Stimulated activated CD4-positive, alpha-beta T cell treated with anti-CD3 and anti-CD28 coated beads, TNF-alpha, amount 100 ng/mL, for 4 hours (primary cell): ENCODE measurements at places on chromosomes 2 and 18.

GRCh38 chr2:188850786-188851185 lies 123.4 kb upstream of the COL3A1 start:
- DNase-seq: no peak

- no peak for DNase-seq
Observed at GRCh38 chr2:219475278-219475677, 23.4 kb upstream of the GMPPA start.

DNA sequence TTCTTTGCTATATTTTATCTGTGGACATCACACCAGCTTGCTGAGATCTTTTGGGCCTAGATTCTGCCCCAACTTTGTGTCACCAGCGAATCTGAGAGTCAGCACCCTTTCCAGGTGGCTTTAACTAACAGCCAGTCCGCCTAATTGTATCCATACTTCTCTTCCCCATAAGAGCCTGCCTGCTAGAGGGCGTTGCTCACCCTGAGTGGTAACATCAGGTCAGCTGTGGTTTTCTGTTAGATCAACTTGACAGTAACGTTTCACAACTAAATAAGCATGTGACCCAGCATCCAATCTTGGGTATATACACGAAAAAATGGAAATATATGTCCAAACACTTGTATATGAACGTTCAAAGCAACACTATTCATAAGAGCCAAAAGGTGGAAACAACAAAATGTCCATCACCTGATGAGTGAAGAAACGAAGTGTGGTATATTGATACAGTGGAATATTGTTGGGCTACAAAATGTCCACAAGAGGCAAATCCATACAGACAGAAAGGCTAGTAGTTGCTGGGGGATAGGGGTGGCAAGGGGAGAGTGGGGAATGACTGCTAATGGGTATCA lies 24.9 kb downstream of the EFHD1 start:
- no peak for DNase-seq

DNA sequence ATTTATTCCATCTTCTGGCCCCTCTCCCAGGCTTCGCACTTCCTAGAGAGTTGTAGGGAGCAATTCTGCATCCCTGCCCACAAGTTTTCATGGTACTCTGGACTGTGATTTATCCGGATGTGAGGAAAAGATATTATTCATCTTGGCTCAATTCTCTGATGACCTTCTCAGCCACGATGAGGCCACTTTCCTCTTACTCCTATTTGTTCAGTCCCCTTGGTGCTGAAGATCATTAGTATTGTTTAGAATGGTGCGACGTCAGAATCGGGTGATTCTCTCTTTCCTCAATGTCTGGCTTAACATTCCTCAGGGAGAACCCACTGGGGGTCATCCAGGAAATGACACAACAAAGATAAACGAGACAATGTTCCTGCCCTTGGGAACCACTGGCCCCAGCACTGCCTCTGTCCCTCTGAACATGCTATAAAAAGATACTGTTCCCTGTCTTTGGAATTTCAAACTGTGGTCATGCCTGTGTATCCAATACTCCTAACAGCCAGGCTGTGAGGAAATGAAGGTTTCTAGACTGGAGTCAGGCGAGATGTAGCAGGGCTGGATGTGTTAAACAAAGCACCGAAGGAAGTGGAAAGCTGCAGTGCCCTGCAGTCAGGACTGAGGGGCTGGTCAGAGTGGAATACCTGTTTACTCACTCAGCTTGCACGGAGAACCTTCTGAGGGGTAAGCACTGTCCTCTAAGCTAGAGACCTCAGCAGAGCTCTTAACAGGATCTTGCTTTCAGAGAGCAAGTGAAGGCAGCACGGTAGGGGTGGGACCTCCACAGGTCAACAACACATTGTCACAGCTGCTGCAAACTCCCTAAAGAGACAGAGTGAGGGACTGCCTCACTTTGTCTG lies 12.9 kb upstream of the GLI2 start:
- DNase-seq: no peak

DNA sequence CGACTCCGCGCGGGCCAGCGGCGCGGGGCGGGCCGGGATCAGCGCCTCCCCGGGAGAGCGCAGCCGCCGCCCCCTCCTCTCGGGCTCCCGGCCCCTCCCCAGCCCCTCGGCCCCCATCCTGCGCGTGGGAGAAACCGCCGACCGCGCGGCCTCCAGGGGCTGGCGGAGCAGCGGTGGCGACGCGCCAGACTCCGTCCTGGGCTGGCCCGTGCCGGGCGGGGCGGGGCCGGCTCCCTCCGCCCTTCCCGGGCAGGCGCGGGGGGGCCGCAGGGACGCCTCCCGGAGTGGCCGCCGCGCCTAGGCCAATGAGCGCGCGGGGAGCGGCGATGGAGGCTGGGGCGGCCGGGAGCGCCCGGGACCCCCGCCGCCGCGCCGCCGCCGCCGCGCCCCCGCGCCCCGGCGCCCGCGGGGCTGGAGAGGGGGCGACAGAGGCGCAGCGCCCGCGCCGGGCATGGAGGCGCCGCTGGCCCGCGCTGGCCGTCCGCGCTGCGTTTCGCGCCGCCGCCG lies 49.1 kb downstream of the KCNIP3 start:
- DNase-seq: no peak

DNA sequence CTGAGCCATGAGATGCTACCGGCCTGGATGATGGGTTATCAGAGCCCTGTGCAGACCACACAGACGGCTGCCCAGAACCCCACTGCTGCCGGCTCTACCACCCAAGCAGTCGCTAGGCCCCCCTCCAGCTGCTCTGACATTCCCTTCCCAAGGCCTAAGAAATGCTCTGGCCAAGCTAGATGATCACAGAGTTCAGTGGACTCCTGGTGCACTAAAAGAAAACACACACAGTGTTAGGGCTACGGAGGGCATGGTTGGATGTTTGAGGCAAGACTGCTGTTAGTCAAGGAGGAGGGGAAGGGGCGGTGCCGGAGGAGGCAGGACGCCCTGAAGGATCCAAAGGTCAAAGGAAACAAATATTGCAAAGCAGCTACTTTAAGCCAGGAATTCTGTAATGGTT lies 174.5 kb downstream of the MYCN start:
- no peak for DNase-seq

DNA sequence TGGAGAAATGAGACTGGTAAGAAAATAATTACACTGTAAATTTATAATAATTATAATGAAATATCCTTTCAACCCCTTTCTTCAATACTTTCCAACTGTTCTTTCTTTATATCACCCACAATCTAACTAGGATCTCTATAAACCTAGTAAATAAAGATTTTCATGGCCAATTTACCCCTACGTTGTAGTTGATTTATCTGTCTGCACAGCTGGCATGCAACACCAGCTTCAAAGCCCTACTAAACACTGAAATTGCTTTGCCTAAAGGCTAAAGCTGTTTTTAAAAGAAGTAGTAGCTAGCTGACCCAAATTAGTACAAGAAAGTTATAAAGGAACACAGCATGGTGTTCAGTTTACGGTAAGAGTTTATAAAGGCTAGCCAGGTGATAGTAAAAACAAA lies 140.1 kb downstream of the NOL4 start:
- DNase-seq: no peak

- no peak for DNase-seq
Observed at GRCh38 chr2:67256892-67257291, 140.2 kb upstream of the ETAA1 start.

DNA sequence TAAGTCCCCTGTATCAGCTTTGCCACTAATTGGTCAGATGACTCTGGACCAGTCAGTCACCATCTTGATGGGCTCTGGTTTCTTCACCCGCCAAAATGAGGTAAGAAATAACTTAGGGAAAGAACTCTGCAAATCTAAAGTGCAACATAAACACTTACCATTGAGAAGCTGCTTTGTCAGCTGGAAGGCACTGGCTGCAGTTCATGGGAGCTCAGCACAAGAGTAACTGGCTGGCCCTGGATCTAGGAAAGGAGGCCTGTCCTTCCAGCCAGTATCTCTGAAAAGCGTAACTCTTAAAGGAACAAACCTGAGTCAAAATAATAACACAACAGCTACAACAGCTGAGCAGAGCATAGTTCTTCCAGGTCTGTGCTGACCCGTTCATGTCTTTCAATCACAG lies 123.9 kb downstream of the CACNB4 start:
- DNase-seq: no peak

DNA sequence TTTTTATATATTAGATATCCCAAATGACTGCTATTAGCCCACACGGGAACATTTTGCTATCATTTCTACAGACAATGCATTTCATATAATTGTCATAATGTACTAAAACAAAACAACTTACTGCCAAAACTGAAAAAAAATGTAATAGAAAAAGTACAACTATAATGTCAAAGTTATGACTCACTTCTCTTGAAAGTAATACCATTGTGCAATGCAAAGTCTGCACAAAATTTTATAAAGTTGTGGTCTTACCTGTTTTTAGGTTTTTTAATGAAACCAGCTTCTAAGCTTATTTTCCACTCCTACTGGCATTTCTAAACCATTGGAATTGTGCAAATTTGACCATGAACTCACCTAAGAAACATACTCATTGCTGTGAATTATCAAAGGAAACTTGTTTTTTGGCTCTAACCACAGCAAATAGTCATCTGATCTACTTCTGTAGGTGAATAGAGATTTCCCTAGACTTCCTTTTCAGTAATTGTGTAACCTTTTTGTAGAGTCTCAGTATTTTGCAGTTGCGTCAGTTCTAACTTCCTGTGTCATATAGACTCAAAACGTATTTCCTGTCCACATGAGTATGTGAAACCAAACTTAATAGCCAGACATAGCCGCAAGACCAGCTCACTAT lies 31.9 kb upstream of the TFPI start:
- no peak for DNase-seq

DNA sequence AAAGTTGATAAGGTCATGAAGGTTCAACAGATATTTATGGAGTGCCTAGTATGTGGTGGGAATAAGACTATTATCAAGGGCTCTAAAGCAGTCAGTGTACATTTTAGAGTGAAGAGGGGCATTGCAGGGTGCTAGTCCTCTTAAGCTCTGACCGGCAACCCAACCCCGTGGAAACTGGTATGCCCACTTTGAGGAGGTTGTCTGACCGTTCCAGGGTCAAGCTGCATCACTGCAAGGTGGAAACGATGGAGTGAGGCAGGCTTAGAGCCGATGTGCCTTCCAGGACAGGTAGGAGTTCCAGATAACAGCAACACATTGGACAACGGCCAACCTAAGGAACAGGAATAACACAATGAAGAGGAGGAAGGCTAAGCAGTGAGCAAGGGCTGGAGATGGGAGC lies 1.4 kb upstream of the UCN start:
- no peak for DNase-seq

- no peak for DNase-seq
Observed at GRCh38 chr2:241728000-241728399, 6.4 kb upstream of the D2HGDH start.

DNA sequence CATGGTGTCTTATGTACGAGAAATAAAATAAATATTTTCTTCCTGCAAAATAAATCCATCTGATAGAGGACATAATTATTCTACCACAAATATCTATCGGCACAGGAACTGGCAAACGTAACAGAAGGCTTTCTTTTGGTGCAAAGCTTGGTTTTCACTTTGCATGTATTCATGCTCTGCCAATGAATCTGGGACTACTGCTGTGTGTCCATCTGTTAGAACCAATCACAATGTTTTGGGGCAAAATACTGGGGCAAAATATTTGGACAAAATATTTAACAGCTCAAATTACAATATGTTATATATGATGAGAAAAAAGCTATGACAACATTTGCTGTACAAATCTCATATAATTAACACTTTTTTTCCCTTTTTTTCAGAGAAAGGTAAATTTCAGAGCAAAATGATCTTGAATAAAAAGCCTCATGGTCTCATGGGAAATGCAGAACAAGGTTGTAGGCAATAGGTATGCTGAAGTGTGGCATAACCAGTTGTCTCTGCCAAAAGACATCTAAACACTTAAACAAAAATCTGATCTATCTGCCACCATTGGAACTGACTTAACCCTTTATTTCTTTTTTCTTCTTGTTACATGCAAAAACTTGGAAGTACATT lies 923.2 kb downstream of the CPS1 start:
- no peak for DNase-seq

GRCh38 chr2:95334916-95335641 lies 37.9 kb downstream of the KCNIP3 start:
- no peak for DNase-seq

GRCh38 chr2:42368817-42369531 lies 8.0 kb upstream of the COX7A2L start:
- DNase-seq: no peak

DNA sequence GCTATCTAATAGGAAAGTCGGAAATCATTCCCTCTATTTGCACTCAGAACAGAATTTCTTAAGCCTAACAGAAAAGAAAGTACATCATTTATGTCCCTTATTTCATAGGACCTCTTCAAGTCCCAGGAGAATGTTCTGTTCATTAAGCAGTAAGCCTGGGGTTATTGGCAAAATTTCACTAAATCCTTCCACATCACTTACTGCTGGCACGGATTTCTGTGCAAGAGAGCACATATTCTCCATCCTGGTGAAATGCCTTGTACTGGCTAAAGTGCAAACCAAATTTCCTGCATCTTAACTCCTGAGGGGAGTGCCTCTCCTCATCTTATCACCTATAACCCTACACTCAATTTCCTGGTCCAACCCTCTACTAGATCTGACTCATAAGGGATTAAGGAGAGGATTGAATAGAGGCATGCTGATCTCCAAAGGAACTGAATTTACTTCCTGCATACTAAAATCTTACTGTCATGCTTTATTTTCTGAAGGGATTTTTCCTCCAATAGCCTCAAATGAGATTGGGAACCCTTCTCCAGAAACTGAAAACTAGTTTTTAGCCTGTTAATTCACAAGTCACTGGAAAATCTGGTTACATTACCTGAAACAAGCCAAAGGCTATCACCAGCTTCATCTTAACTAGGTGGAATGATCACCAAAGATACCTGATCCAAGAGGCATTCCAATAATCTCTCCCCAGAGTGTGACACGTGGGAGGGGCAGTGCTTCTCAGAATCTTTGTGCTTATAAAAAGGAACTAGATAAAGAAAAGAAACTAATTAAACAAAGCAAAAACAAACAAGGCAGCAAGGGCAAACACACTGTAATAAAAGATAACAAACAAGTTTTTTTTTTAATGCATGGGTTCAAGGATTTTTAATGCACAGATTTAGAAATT lies 311.1 kb downstream of the NR4A2 start:
- DNase-seq: no peak

DNA sequence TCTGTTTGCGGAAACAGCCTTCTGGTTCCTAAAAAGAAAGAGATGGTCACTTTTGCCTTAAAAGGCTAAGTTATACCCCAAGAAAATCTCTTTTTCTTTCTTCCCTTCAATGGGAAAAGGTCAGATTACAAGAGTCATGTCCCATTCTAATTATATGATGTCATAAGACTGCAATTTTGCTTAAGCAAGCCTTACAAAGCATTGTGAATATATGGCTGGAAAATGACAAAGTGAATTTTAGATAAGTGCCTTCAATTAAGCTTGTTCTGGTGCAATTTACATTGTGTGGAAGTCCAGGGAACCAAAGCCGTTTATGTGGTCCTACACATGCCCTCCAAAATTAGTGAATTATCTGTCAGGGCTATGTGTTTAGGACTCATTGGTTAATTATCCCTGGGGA lies 7.6 kb upstream of the BMP10 start:
- DNase-seq: no peak

- no peak for DNase-seq
Observed at GRCh38 chr2:207064128-207064690, 101.5 kb downstream of the KLF7 start.
